ENCODE measurements at places on chromosomes 7 and 10.

- DNase-seq = no peak
These were observed 340.6 kb downstream of the TFEC start for GRCh38 chr7:115689941-115690340.

GRCh38 chr10:28459453-28460144 is 73.3 kb upstream of the WAC start:
- no peak for DNase-seq

DNA sequence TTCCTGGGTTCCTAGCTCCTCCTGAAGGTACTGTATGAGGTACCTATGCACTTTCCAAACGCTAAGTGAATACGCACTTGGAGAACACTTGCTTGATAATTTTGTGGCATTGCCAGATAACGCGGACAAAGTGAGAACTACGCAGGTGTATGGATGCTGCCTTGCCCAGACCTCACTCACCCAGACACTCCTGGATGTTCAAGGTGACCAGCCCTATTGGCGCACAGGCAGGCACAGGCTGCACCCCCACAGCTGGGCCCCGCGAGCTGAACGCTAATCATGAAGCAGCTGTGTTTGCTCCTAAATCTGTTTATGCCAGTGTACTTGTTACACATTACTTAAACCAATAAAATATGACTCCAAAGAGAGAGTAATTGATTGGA is 27.3 kb downstream of the DIP2C start:
- DNase-seq = no peak

GRCh38 chr7:31688372-31688771 is 1.4 kb downstream of the PPP1R17 start:
- DNase-seq = no peak

- no peak for DNase-seq
These were observed 15.4 kb upstream of the TBRG4 start for GRCh38 chr7:45126920-45127319.

DNA sequence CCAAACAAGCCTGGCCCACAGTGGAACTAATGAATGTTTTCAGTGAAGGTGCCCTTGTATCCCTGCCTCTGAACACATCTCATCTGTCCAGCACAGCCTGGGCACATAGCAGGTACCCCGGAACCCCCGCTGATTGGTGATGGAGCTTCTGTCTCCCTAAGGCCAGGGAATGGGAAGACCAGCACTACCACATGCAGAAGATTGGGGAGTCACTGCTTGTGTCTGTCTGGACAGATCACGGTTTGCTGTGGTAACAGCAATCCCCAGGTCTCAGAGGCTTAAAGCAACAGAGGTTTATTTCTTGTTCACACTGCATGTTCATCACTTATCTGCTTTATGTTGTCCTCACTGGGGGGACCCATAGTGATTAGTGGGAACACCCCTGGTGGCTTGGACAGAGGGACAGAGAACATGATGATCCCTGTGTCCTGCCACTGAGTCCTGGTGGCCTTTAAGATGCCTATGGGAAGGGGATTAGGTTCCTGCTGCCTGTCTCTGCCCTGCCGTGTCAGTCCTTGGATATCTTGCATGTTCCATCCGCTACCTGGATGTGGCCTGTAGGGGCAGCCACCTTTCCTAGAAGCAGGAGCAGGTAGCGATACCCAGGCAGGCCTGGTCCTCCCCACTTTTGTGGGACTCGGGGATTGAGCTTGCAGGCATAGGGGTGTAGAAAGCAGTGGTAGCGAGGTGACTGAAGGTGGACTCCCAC is 3.6 kb downstream of the TSPAN14 start:
- no peak for DNase-seq

GRCh38 chr7:130400120-130400572 is 19.9 kb downstream of the CPA1 start:
- no peak for DNase-seq

DNA sequence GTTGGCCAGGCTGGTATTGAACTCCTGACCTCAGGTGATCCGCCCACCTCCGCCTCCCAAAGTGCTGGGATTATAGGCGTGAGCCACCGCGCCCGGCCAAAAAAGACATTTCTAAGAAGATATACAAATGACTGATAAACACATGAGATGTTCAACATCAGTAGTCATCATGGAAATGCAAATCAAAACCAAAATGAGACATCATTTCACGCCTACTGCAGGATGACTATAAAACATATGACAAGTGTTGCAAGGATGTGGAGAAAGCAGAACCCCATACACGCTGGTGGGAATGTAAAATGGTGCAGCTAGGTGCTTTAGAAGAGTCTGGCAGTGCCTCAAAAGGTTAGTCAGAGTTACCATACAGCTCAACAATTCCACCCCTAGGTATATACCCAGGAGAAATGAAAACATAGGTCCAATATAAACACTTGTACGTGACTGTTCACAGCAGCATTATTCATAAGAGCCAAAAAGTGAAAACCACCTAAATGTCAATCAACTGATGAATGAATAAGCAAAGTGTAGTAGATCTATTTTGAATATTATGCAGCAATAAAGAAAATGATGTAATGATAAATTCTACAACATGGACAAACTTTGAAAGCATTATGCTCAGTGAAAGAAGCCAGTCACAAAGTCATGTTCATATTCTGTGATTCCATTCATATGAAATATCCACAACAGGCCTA is 24.5 kb downstream of the TMEM209 start:
- DNase-seq = no peak

GRCh38 chr7:74412056-74412455 is 41.6 kb upstream of the GTF2IRD1 start:
- DNase-seq = no peak

GRCh38 chr10:62820586-62820985 is 4.4 kb upstream of the EGR2 start:
- no peak for DNase-seq

GRCh38 chr10:79405221-79405994 is 40.0 kb downstream of the ZCCHC24 start:
- DNase-seq = no peak

DNA sequence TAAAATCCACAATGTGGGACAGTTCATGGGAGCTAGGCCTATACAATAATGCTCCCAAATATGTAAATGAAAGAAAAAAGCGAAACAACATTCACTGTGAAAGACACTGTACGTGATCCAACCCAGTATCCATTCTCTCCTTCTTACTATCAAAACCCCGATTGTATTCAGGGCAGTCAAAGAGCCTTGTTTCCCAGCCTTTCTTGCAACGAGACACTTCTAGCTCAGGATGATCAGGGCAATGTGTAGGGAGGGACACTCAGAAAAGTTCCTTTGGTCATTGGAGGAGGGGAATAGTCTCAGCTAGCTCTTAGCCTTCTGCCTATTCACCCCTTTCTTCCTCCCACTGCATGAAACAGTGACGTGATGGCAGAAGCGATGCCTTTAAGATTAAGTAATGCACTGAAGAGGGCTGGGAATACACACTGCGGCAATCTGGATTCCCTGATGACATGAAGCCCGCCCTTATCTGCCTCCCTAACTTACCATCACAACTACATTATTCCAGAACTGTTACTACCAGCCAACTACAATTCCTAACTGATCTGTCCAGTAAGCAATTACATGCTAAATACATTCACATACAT is 27.3 kb downstream of the UBE2H start:
- DNase-seq = no peak

DNA sequence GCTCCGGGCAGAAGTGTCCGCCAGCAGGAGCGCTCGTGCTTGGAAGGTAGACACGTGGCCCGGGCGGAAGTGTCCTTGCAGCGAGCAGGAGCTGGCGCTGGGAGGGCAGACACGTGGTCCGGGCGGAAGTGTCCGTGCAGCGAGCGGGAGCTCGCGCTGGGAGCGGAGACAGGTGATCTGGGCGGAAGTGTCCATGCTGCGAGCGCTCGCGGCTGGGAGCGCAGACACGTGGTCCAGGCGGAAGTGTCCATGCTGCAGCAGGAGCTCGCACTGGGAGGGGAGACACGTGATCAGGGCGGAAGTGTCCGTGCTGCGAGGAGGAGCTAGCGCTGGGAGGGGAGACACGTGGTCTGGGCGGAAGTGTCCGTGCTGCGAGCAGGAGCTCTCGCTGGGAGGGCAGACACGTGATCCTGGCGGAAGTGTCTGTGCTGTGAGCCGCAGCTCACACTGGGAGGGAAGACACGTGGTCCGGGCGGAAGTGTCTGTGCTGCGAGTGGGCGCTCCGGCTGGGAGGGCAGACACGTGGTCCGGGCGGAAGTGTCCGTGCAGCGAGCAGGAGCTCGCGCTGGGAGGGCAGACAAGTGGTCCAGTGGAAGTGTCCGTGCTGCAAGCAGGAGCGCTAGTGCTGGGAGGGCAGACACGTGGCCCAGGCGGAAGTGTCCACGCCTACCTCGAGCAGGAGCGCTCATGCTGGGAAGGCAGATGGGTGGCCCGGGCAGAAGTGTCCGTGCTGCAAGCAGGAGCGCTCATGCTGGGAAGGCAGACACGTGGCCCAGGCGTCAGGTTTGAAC is 41.1 kb upstream of the PRKAR1B start:
- DNase-seq = no peak

DNA sequence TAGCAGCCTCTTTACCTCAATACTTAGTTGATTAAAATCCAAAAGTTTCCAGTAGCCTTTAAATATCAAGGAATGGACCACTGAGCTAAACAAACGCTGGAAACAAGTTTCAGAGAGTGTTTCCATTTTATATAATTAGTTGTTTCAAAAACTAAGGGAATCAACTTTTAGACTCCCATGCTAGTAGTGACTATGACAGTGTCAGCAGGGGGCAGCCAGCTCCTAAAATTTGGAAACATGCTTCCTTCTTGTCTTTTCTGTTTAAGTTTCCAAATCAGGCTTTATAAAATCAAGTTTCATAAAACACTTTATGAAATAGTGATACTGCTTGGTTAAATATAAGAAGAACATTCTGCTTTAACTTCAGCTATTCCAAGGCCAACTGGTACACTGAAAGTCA is 138.2 kb upstream of the TMEM229A start:
- DNase-seq = no peak

- no peak for DNase-seq
These were observed 215.3 kb downstream of the MAD1L1 start for GRCh38 chr7:2017481-2017891.

- no peak for DNase-seq
These were observed 120.9 kb downstream of the TRIL start for GRCh38 chr7:28837216-28837615.

- DNase-seq = no peak
These were observed 226.6 kb downstream of the SDK1 start for GRCh38 chr7:3527496-3528124.

GRCh38 chr10:28959850-28960501 is 282.7 kb downstream of the BAMBI start:
- DNase-seq = no peak

DNA sequence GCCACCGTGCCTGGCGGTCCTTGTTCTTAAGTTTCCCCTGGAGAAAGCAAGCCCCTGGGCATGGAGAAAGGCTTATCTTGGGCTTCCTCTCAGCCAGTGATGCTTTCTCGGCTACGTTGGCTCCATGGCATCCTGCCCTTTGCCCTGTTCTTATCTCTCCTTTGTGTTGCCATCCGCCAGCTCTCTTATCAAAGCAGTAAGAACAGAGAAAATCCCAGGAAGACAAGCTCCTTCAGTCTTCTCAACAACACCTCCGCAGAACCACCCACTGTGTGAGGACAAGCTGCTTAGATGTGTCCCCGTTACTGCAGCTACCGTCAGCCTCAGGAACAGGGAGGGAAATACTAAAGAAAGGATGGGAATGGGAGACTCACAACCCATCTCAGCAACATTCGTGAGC is 3.3 kb downstream of the PLEKHS1 start:
- DNase-seq = no peak

GRCh38 chr10:122494833-122495232 is 33.5 kb downstream of the HTRA1 start:
- no peak for DNase-seq

GRCh38 chr10:128713471-128713870 is 587.2 kb upstream of the MKI67 start:
- DNase-seq = no peak

DNA sequence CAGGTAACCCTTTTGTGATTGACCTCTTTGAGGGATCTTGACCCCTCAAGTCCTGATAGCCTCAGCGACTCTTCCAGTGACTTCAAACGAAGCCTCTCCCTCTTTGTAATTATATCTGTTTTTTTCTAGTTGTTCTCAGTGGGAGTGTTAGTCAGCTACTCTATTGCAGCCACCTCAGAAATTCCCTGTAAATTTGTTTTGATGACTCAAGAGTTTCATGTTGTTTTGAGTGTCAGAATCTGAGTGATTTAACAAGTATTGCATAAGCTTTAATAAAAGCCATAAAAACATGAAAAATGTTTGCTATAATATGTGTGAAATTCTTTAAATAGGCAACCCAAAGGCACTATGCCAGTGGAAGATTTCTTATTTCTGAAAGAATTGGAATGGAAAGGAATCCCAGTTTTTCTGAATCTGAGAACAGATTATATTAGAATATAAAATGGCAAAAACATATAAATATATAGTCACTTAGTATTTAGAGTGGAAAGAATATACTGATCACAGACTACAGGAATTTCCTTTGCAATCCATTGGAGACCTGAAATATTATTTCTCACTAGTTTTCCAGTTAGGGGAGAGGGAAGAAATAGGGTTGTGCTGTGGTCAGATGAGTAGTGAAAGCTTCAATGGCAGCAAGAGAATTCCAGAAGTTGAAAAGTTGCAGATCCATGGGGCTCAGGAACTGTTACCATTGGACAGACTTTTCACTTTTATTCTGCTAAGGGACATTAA is 94.4 kb upstream of the SEMA3C start:
- DNase-seq = no peak

- no peak for DNase-seq
These were observed 279.6 kb upstream of the HGF start for GRCh38 chr7:82049442-82049841.

- no peak for DNase-seq
These were observed 1351.9 kb downstream of the REEP3 start for GRCh38 chr10:64873088-64873487.

- no peak for DNase-seq
These were observed 64.9 kb upstream of the WAPL start for GRCh38 chr10:86586516-86586915.
